ENCODE measurements at places on chromosomes 1 and 21.
A peak's percentile ranks its signal among the peaks of the same experiment; 100 is the strongest.

- DNase-seq: no peak
Observed at GRCh38 chr1:170296642-170297041, 150.9 kb downstream of the NTMT2 start.

- peak; percentile 55 for DNase-seq
Observed at GRCh38 chr1:113677250-113678158, 81.8 kb downstream of the PHTF1 start.

GRCh38 chr1:9183898-9184297 is 50.7 kb upstream of the H6PD start:
- DNase-seq: no peak

DNA sequence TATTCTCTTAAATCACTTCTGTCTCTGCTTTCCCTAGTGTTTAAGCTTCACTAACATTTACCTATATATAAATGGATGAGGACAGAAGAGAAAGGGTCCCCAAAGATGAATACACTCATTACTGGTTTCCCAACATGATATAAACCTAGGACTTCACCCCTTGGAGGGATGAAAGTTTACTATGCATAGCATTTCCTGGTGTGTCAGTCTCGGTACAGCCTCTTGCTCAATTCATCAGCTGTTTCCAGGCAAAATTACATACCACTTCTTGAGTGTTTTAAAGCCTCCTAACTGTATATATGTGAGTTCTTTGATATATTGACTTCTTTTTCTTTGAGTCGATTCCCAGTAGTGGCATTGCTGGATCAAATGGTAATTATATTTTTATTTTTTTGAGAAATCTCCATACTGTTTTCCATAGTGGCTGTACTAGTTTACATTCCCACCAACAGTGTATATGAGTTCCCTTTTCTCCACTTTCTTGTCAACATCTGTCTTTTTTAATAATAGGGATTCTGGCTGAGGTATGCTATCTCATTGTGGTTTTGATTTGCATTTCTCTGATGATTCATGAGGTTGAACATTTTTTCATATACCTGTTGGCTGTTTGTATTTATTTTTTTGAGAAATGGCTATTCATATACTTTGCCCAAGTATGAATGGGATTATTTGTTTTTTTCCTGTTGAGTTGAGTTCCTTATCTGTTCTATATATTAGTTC is 259.3 kb upstream of the CACYBP start:
- no peak for DNase-seq

- DNase-seq: peak; percentile 78
Observed at GRCh38 chr21:39348355-39349210, at the start of gene HMGN1. TSS of gene HMGN1 (minus strand) at chr21:39349088. CDS start at chr21:39348917, 171 bp downstream.

DNA sequence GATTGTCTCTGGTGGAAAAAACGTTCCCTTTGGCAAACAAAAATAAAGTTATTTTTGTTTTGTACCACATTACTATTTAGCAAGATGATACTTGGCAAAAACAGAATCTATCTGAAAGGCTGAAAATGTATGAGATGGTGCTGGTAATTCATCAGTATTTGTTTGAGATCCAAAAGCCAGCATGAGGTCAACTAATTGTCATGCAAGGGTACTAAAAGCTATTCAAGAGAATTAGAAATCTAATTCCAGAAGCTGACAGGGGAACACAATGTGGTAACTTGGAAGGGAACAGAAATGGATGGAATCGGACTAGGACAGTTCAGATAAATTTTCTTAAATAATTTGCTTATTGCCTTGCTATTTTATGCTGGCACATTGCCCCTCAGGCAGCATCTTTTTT is 263.8 kb downstream of the KCNT2 start:
- no peak for DNase-seq

GRCh38 chr1:30868833-30869435 is 39.6 kb downstream of the SDC3 start:
- DNase-seq: no peak

DNA sequence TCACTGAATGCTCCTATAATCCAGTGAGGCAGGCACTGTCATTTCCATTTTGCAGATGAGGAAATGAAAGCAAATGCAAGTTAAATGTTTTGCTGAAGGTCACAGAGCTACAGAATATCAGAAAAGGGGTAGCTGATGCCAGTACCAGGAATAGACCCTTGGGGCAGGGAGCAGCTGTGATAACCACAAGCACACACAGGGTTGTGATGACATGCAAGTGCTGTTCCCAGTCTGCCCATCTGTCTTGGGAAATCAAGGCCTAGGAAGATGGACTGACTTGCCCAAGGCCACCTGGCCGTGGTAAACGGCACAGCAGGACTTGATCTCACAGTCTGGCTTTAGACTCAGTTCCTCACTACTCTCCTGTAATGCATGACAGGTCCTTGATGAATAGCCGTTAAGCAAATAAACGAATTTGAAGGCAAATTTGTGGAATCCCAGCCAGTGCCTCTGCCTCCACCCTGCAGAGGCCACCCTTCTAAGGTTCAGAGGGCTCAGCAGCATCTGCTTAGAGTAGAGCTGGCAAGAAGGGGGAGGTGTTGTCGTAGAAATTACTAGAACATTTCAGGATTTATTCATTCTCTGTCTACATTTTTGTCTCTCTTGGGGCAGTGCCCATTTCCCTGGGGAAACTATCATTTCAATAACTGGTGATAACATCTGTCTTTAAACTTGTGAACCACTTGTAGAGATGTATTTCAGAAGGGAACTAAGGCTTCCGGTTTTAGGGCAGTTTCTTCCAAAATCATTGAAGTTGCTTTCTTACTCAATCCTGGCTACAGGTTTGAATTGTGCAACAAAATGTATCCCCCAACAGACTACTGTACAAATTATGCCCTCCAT is 53.2 kb upstream of the MRPS6 start:
- DNase-seq: no peak

GRCh38 chr1:164479242-164479641 is 79.7 kb upstream of the PBX1 start:
- DNase-seq: no peak

DNA sequence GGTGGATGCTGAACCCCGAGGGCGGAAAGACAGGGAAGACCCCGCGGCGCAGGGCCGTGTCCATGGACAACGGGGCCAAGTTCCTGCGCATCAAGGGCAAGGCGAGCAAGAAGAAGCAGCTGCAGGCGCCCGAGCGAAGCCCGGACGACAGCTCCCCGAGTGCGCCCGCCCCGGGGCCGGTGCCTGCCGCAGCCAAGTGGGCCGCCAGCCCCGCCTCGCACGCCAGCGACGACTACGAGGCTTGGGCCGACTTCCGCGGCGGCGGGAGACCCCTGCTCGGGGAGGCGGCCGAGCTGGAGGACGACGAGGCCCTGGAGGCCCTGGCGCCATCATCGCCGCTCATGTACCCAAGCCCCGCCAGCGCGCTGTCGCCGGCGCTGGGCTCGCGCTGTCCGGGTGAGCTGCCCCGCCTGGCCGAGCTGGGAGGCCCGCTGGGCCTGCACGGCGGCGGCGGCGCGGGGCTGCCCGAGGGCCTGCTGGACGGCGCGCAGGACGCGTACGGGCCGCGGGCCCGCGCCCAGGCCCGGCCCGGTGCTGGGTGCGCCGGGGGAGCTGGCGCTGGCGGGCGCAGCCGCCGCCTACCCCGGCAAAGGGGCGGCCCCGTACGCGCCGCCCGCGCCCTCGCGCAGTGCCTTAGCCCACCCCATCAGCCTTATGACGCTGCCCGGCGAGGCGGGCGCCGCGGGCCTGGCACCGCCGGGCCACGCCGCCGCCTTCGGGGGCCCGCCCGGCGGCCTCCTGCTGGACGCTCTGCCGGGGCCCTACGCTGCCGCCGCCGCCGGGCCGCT is 20.7 kb downstream of the FOXO6 start:
- DNase-seq: no peak

DNA sequence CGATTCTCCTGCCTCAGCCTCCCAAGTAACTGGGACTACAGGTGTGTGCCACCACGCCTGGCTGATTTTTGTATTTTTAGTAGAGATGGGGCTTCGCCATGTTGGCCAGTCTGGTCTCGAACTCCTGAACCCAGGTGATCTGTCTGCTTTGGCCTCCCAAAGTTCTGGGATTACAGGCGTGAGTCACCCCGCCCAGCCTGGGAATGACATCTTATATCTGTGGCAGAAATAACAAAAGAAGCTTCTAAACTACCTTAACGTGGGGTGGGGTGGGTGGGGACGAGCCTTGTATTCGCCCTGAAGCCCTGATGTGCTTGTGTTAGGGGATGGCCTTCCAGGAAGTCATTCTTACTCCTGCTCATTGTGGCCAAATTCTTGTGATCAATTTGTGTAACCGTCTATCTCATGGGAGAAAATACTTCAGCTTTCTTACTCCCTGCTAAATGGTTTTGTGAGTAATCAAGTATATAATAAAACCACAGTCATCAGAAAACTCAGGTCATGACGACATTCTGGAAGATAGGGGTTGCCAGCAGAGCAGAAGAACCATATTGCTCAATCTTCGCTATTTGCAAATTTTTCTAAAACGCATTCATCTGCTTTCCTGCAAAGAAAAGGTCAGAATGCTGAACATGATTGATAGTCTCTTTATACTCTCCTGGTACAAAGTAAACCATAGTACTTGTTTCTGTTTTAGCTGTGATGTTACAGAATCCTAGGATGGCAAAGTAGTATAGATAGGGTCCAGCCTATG is 63.2 kb downstream of the DIRAS3 start:
- DNase-seq: no peak

- no peak for DNase-seq
Observed at GRCh38 chr1:56924116-56924515, 41.7 kb downstream of the C8B start.

GRCh38 chr1:206785182-206785765 is 13.0 kb upstream of the IL10 start:
- DNase-seq: no peak

DNA sequence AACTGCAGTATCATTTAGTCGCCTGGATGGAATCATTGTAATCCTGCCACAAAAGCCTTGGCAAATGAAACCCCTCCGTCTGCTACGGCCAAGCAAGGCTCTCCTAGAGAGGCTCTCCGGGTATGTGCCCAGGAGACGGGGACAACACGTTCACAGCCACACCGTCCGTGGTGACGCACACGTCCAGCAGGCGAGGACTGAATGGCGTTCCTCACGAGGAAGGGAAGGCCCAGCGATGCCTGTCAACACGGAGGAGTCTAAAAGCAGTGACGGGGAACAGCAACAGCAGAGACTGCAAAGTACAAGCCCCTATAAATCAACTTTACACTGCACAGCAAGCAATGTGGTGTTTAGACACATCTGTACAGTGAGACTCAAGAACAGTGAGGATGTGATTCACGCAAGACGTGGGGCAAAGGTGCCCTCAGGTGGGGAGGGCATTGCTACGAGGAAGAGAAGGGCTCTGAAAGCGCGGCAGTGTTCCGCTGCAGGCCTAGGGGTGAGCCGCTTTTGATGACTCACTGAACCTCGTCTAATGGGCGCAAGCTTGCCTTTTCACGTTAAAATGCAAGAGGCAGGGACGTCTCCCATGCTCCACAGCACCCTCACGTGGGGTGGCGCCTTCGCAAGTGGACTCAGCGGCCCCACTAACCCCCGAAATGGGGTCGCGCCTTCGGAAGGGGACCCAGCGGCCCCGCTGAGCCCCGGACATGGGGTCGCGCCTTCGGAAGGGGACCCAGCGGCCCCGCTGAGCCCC is 6.8 kb downstream of the WRAP73 start:
- no peak for DNase-seq

- no peak for DNase-seq
Observed at GRCh38 chr21:24188506-24188905, 1418.8 kb downstream of the MRPL39 start.

DNA sequence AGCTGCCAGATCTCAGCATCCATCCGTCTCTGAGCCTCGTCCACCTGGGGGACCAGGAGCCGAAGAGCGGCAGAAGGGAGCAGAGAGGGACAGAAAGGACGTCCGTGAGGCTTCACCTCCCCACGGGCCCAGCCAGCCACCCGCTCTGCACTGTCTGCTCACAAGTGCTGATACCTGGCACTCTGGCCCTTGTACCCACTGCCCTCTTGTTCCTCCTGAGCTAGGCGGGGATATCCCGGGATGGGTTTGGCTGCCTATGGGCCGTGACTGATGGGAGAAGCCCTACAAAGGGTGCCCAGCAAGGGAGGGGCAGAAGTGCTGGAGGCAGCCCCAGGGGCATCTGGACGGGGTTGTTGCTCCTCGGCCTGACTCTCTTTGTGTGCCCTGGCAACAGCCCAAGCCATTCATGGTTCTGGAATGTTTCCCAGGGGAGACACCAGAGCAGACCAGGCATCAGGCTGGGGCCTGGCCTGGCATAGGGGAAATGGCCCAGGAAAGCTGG is 57.6 kb downstream of the LDLRAD2 start:
- no peak for DNase-seq

DNA sequence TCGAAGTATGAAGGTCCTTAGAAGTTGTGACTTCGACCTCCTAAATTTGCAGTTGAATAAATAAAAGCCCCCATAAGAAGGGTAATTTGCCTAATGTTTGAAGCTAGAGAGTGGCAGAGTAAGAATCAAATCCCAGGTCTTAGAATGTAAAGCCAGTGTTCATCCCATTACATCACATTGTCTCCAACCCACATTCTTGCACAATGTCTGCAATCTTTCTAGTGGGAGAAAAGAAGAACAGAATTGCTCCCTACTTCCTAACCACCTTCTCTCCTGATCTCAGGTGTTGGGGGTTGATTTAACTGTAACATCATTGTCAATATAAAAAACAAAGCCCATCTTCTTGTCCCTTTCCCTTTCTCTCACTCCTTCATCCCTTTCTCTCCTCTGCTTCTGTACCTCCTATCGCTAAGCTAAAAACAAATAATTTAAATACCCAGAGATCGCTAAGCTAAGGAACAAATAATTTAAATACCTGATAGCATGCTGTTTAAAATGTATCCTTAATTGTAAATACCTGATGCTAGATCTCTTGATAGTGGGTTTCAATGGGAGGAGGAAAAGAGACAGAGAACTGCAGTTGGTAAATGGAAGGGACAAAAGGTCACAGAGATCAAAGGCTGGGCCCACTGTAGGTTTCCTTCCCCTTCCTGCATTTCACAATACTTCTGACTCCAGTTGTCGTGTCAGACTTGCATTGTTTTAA is 32.1 kb upstream of the CCDC190 start:
- DNase-seq: no peak
